Stimulated activated CD8-positive, alpha-beta memory T cell treated with anti-CD3 and anti-CD28 coated beads, Interleukin-4, amount 100 ng/mL, for 1 hour (primary cell): ENCODE measurements at places on chromosomes 11 and 22.
A peak's percentile ranks its signal among the peaks of the same experiment; 100 is the strongest.

DNA sequence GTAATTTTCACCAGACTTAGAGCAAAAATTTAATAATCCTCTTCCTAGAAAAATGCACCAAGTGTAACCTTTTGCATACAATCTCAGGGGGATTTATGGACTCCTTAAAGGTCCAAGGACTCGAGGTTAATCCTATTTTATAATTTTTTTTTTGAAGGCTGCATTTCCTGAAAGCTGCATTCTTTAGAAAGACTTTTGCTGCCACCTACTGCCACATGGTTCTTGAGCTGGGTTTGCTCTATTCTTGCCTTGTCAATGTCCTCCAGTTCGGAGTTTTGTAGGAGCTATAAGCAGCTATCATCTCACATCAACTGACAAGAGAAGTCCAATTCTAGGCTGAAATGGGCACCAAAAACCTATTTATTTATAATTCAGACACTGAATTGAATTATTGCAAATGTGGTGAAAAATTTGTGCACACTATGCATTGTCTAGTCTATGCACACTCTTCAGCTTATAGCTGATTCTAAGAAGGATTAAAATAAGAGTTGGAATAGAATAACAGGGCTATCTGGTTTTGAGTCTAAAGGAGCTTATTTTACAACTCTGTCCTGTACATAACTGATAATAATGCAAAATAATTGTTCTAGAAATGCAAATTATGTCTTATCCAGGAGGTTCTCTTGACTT is 31.3 kb downstream of the TRAF6 start:
- no peak for DNase-seq

DNA sequence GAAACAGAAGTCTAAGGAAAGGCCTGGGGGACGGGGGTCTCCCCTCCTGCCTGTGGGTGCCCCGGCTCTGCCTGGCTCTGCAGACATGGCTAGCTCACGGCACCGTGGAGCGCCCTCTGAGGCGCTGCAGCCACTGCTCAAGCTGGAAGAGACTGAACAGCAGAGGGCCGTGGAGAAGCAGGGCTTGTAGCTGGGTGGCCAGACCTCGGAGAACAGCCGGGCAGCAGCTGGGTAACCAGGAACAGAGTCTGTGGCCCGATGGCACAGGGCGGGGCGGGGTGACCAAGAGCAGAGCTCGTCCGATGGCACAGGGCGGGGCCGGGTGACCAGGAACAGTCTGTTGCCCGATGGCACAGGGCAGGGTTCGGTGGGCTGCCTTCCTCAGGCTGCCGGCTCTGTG is 18.1 kb downstream of the RNH1 start:
- no peak for DNase-seq

GRCh38 chr22:49721211-49721763 is 106.4 kb downstream of the BRD1 start:
- DNase-seq, result no peak

DNA sequence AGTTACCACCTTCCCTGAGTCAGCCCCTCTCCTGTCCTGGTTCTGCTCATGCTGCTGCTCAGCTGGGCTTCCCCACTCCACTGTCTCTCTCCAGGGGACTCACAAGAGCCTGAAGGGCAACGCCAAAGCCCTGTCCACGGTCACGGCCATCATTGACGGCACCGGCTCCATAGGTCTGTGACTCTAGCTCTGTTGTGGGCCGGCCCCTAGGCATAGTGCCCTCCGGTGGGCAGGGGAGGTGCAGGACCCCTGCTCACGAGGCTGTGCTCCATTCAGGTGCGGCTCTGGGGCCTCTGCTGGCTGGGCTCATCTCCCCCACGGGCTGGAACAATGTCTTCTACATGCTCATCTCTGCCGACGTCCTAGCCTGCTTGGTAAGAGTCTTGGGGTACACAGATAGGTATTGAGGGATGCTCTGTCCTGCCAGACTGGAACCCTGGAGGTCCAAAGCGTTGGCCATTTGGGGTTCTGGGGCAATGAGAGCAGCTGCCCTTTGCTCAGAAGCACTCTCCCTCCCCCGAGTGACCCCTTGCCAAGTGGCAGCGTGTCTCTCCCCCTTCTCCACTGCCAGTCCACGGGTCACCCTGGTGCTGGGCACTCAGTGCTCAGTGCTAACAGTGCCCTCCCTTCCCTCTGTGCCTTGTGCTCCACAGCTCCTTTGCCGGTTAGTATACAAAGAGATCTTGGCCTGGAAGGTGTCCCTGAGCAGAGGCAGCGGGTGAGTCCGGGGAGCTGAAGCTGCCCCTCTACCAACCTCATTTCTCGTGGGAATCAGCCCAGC is 22.4 kb downstream of the SLC37A2 start:
- DNase-seq, result no peak

DNA sequence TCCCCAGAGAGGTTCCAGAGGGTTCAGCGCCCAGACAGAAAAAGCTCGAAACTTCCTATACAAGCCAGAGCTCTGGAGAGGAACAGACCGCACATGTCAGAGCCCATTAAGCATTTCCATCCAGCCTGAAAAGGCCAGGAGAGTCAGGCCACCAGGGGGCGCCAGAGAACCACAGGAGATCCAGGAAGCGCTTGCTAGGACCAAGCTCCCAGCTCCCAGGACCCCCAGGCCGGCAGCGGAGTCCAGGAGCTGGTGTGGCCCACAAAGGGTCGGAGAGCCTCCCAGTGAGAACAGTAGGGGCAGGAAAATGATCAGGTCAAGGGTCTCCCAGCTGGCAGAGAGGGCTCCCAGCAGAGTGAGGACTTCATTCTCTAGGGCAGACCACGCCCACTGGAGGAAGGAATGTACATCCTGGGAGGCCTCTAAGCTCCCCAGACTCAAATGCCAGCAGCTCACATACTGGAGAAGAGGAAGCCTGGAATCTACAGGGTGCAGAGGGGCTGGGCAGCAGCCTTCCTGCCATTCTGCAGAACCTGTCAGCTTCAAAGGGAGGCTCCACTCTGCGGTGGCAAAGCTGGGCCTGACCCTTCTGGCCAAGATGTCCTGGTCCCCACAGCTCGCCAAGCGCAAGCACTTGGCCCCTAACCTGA is 2.1 kb upstream of the MEI1 start:
- peak; percentile 89 for DNase-seq

DNA sequence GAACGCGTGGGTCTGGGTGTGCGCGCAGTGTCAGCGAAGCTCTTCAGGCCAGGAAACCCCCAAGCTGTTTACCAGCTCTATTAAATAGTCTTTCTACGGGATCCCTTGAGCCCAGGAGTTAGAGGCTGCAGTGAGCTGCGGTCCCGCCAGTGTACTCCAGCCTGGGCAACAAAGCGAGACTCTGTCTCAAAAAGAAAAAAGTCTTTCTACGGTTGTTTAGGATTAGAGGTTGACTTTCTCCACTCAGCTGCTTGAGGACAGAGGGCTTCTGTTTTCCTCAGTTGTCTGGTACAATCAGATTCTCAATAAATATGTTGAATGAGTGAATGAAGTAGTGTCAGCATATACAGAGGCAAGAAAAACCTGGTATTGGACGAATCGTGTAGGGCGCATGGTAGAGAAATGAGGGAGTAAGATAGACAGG is 619 bp downstream of the SART1 start:
- no peak for DNase-seq

- no peak for DNase-seq
Observed at GRCh38 chr11:119759324-119759723, 30.3 kb upstream of the NECTIN1 start.

DNA sequence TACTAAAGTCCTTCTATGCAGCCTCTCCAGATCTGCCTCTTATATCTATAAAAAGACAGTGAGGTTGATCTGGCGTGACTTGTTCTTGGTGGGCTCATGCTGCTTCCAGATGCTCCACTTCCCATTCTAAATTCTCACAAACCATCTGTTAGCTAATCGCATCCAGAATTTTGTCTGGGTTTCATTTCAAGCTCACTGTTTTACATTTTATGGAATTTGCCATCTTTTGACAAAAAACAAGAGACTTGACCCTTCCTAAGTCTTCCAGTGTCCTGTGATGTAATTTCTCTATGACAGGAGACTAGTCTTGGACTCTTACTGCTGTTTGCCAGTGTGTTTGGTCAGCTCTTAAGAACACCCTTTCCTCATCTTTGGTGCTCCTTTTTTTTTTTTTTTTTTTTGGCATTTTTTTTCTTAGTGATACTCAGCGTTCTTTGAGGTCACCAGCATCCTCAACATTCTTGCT is 23.0 kb downstream of the CRKL start:
- DNase-seq, result no peak

DNA sequence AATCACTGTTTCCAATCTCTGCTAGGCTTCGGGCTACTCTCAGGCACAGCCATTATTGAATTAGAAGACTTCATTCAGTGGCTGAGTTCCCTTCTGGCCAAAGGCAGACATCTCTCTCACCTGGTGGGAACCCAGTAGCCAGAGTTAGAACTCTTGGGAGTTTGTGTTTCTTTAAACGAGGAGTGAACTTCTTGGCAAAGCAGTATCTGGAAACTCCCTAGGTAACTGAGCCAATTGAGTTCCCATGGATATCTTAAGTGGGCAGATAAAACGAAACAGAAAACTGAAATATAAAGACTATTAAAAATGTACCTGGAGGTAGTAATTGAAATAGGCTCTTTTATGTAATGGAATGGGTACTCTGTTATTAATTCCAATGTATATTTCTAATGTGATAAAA is 125.6 kb downstream of the NELL1 start:
- DNase-seq, result no peak

- DNase-seq, result no peak
Observed at GRCh38 chr22:39448205-39449054, 8.4 kb upstream of the MGAT3 start.

DNA sequence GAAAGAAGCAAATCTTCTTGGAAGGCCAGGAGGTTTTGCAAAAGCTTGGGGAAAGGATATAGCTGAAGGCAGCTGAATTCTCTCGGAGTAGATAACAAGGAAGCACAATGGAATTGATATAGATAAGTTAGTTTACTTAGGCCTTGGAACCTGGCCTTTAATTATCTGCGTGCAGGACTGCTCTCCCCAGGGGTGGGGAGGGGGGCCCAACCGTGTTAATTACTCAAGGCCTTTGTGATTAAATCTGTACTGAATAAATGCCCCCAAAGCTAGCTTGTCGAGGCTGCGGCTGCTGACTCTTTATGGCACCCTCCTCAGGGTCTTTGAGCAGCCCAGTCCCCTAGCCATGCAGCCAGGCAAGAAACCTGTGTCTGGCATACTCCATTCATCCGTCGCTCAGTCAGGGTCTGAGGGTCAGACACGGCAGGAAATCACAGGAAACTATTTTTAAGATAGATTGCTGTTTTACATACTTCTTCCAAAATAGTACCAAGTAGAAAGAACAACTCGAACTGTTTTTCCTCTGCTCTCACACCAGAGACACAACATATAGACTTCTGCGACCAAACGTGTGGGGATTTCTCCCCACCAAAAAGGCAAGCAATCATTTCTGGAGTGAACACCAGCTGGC is 36.5 kb downstream of the MS4A2 start:
- DNase-seq, result no peak

GRCh38 chr22:41479671-41480396 is 10.9 kb downstream of the ACO2 start:
- DNase-seq, result no peak
